HFFc6 (cell line): ENCODE measurements at places on chromosomes 7 and 10. TPM values are rescaled to one million over a fixed set of nuclear protein-coding genes. Genes with fewer than 3 reads are reported as not detected.

Gene HYAL4
- not detected in 3 replicates for total RNA-seq

Gene COL1A2
- total RNA-seq: 3,967 to 5,921 TPM (median 4,771 TPM) in 3 replicates

Gene SEPTIN14
- total RNA-seq: not detected in 2 replicates

Gene CYP3A5
- 0.32 to 1.8 TPM (median 0.71 TPM) in 3 replicates for total RNA-seq

Gene VAX1
- total RNA-seq: not detected in 3 replicates

Gene OR2A12
- total RNA-seq: not detected in 3 replicates

Gene TFR2
- total RNA-seq: 0.57 to 0.95 TPM in 2 of 3 replicates, not detected in the other

Gene DENND2A
- total RNA-seq: 0.57 and 0.60 TPM in 2 replicates

Gene UCMA
- not detected in 3 replicates for total RNA-seq

Gene POLL
- total RNA-seq: 19.3 and 22.4 TPM in 2 replicates

Gene SRRM3
- 0.09 to 0.21 TPM in 2 of 3 replicates, not detected in the other for total RNA-seq

Gene SMKR1
- not detected in 2 replicates for total RNA-seq

Gene CARD11
- total RNA-seq: not detected in 3 replicates

Gene AOAH
- not detected in 3 replicates for total RNA-seq

Gene SEMA3C
- total RNA-seq: 60.5 to 77.6 TPM (median 63.4 TPM) in 3 replicates

Gene FASTK
- total RNA-seq: 86.8 and 94.4 TPM in 2 replicates

Gene SBDS
- total RNA-seq: 169 to 202 TPM (median 184 TPM) in 3 replicates

Gene ITIH5
- not detected in 3 replicates for total RNA-seq

Gene SYT15
- total RNA-seq: 0.61 to 3.7 TPM (median 1.0 TPM) in 3 replicates

Gene STOX1
- 0.09 TPM in 1 of 3 replicates, not detected in the others for total RNA-seq

Gene UCN3
- total RNA-seq: not detected in 3 replicates

Gene EPDR1
- not detected in 2 replicates for total RNA-seq

Gene PSD
- 0.72 to 1.1 TPM (median 0.97 TPM) in 3 replicates for total RNA-seq

Gene TSPAN12
- 0.34 to 0.75 TPM (median 0.47 TPM) in 3 replicates for total RNA-seq

Gene ZNF804B
- total RNA-seq: not detected in 3 replicates

Gene PI4K2A
- 31.3 to 32.0 TPM (median 31.3 TPM) in 3 replicates for total RNA-seq

Gene TAS2R4
- 0.07 to 0.21 TPM in 2 of 3 replicates, not detected in the other for total RNA-seq

Gene FOXI2
- not detected in 2 replicates for total RNA-seq

Gene FXYD4
- total RNA-seq: not detected in 3 replicates
